ENCODE measurements at places on chromosomes 4 and X.

DNA sequence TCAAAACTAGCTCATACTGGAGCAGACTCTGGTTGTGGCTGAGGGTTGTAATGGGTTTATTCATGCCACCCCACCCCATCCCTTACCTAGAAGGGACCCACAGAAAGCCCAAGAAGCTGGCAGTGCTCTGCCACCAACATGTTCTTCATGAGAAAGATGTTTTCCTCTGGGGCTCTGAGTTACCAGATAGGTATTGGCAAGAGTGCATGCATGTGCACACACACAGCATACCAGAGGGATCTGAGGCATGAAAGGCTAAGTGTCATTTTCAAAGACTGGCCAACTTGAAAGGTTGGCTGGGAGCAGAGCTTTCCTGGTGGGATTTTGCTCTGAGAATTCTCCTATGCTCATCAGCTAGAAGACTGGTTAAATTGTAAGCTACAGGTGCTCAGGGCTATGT lies 65.2 kb downstream of the PHOX2B start:
- no peak for DNase-seq

DNA sequence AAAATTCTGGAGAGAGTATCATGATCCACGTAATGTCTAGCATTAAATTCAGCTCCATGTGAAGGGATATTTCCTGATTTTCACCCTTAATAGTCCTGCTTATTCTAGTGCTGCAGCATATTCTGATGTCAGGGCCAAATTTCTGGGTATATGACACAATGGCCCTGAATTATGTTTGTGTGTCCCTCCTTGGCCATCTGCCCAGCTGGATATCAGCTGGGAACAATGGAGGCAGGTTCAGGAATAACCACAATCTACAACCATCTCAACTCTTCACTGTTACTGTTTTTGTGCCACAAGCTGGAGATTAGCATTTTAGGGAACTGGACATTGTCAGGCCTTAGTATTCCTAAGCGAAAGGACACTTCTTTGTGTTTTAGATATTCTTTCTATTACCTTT lies 3.5 kb downstream of the GLRB start:
- no peak for DNase-seq

- no peak for DNase-seq
These were observed 49.8 kb downstream of the SMPX start for GRCh38 chrX:21708116-21708515.

DNA sequence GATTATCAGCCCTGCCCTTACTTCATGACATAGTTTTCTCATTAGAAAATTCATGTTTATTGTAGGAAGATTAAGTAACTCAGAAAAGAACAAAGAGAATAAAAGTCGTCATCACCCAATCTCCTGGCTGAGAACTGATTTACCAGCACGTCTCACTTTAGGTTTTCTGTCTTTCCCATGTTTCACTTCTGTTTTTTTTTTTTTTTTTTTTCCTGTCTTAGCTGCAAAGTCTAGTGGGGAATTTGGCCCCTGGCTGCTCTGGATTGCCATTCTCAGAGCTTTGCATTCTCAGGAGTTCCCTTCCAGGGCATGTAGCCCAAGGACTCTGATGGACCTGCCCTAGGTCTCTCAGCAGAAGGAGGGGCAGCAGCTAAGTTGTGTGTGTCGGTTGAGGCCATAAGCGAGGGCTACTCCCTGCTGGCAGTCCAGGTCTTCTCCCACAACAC lies 57.8 kb downstream of the TMEM131L start:
- DNase-seq, result no peak

DNA sequence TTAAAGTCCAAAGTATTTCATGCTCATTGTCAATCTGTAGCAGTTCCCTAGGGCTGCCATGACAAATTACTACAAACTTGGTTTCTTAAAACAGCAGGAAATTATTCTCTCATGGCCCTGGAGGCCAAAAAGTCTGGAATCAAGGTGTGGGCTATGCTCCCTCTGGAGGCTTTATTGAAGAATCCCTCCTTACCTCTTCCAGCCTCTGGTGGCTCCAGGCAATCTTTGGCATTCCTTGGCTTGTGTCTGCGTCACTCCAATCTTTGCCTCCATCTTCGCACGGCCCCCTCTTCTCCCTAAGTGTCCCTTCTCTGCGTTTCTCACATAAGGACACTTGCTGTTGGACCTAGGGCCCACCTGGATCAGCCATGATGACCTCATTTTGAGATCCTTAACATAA lies 170.4 kb downstream of the SMIM20 start:
- no peak for DNase-seq

DNA sequence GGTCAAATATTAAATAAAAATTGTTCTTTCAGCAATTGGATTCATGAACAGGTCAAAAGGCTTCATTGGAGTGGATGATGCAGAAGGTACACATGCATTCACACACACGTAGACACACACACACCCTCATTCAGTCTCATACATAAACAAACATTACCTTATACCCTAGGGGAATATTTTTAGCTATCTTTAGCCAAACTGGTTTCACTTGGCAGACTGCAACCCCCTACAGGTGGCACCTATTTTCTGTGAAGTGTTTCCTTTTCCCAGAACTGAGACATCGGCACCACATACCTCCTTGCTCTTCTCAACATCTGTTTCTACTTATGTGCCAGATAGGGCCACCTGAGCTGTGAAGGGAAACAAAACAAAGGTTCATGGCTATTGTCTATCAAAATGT lies 18.5 kb upstream of the KDR start:
- DNase-seq, result no peak

DNA sequence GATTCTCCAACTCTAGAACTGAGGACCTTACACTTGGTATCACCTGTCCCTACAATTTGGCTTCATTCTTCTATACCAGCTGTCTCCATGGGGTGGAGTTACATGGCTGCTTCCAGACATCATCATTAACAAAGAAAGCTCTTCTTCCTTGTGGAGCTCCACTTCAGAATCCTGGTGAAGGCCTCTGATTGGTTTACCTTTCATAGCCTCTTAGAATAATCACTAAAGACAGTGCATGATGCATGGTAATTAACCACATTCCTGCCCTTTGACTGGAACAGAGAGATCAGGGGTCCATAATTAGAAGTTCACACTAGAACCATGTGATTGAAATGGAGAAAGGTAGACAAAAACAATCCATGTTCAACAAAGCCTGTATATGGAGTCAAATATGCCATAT lies 112.6 kb upstream of the ZNF827 start:
- DNase-seq, result no peak

DNA sequence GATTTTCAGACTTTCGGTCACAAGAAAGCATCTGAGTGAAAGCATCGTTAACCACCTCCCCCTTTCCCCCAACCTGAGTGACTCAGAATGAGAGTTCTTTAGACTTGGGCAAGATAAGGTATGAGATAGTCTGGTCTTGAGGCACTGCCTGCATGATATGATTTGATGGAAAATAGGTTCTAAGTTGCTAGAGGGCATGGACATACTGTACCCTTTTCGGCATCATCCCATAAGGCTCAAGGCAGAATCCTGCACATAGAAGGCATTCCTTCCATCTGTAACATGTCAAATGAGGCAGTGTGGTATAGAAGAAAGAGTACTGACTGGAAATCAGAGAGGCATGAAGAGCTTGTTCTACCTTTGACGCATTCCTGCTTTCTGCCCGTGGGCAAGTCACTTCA lies 16.8 kb upstream of the AMOT start:
- no peak for DNase-seq

DNA sequence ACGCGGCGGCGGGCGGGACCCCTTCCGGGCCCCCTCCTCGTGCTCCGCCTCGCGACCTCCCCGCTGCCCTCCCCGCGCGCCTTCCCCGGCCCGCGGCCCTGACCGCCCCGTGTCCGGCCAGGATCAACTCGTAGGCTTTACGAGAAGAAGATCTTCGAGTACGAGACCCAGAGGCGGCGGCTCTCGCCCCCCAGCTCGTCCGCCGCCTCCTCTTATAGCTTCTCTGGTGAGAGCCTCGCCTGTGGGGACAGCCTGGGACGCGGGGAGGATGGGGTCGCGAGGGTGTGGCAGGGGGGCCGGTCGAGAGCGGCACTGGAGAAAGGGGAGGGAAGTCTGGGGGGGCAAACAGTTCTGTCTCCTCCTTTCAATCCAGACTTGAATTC lies 465 bp downstream of the EMD start:
- DNase-seq, result no peak

DNA sequence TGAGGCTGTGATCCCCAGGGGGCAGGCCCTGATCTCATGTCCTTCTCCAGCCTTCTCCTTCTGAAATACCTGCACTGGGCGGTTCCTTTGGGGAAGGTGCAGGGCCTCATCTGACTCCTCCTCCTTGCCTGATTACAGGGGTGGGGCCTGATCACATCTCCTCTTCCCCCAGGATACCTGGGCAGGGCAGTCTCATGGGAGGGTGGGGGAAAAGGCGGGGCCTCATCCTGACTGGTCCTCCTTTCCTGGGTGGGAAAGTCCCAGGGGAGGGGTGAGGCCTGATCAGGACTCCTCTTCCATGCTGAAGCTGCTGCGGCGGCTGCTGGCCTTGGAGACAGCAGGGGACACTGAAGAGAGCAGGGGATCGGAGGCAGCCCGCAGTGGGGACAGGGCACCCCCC lies 13.3 kb downstream of the TFE3 start:
- DNase-seq, result no peak

DNA sequence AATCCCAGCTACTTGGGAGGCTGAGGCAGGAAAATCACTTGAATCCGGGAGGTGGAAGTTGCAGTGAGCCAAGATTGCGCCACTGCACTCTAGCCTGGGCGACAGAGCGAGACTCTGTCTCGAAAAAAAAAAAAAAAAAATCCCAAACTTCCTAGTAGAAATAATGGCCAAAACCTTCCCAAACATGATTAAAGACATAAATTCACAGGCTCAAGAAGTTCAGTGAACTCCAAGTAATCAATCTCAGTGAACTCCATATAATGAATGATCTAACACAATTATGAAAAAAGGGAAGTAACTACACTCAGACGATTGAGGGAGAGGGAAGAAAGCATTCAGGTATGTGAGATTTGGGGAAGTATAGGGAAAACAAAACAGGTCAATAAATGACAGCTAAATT lies 6.5 kb downstream of the FUNDC1 start:
- DNase-seq, result no peak

DNA sequence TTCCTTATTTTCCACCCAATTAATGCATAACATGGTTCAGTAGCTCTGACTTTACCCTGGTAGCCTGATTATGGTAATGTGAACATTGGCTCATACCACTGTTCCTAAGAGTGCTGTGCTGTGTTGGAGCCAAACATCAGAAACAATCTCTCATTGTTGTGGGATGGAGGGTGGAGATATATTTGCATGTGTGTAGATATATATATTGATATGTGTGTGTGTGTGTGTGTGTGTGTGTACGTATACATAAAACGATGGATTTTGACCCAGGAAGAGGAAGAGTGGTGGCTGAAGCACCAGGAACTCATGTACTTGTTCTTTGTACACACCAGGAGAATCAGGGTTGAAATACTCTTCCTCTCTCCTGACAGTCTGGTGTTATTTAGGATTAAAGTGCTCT lies 247.7 kb downstream of the IL15 start:
- no peak for DNase-seq

DNA sequence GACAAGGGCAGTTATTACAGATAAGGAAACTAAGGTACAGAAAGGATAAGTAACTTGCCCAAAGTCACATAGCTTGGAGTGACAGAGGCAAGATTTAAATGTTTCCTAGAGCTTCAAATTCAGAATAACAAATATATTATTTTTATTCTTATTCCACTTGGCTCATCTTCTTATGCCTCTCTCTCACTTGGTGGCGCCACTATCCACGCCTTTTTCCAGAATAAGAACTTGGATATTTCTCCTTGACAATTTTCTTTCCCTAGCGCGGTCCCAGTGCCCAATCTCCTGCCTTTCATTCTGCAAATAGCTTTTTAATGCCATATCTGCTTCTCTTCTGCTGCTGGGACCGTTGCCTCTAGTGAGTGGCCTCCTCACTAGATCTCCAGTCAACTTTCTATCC lies 78.5 kb downstream of the MSN start:
- DNase-seq, result no peak

- no peak for DNase-seq
These were observed 35.1 kb upstream of the CYP2U1 start for GRCh38 chr4:107896158-107896645.

GRCh38 chr4:176291748-176292147 lies 22.7 kb upstream of the ASB5 start:
- no peak for DNase-seq

DNA sequence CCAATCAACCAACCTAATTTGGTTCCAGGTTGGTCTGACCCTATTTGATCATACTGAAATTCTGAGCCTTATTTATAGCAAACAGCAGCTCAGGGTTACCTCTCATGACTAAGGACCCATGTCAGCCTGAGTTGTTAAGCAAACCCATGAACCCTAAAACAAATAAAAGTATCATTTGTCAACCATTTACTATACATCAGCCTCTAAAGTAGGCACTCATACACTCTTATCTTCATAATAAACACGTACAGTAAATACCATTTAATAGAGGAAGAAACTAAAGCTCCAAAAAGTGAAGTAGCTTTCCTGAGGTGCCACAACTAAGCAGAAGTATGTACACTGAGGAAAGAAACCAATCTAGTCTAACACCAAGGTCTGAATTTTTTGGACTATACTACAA lies 25.2 kb downstream of the MANBA start:
- DNase-seq, result no peak

GRCh38 chrX:40202456-40202855 lies 104.7 kb upstream of the BCOR start:
- no peak for DNase-seq

GRCh38 chr4:186792728-186793366 lies 69.2 kb upstream of the FAT1 start:
- DNase-seq, result no peak

- DNase-seq, result no peak
These were observed 68.4 kb downstream of the ARHGEF38 start for GRCh38 chr4:105620640-105621323.

GRCh38 chr4:73891739-73892405 lies 22.7 kb downstream of the CXCL1 start:
- DNase-seq, result no peak

GRCh38 chr4:132498215-132498614 lies 650.9 kb upstream of the PCDH10 start:
- DNase-seq, result no peak
